ENCODE measurements at places on chromosomes 1 and 21.

DNA sequence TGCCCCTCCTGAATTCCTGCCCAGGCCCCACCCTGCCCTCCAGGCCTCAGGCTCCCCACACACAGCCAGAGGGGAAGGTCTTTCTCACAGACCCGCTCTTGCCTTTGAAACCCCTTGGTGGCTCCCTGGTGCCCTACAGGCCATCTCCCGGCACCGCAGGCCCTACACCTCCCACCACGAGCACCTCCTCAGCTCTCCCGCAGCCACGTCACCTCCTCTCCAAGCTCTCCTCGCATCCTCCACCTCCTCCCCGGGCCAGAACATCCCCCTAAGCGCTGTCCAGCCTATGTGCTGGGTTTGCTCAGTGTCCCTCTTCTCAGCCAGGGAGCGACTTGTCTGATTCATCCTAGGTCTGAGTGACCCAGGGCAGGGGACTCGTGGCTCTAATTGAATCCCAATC, 66.4 kb downstream of the DMRTB1 start:
- no peak for DNase-seq

DNA sequence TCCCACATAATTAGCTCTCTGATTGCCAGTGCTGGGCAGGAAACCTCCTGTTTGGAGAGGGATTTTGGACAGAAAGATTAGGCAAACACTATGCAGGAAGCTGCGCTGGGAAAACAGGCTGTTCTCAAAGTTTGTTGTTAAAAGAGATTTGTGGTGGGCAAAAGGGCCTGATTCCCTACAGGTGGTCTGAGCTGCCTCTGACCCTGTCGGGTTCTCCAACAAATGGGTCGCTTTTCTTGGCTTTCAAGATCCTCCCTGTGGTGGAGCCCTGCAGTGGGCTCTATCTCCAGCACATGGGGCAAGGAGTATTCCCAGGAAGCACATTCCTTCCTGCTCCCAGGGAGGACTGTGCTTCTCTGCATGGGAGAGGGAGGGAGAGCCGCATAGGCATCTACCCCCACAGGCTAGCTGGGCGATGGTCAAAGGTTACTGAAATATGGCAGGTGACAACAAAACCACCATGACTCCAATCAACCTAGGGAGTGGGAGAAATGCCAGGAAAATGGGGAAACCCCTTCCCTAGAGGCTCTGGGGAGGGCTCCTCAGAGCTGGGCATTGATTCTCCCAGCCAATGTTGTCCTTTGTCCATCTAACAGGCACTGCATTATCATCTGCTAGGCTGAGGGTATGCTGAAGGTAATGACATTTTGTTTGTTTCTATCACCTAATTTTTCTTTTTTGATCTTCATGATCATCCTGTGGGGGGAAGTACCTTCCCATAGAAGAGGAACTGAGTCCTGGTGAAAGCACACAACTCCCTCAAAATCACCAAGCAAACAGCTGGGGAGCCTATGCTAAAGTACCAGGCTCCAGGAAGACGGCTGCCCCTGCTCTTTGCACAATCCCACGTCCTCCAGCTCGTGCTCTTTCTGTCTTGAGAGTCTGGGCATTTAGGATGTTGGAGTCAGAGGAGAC, 85.3 kb downstream of the PLXNA2 start:
- DNase-seq = no peak

- DNase-seq = peak; percentile 77
These were observed 8.9 kb upstream of the ZRANB2 start for GRCh38 chr1:71089536-71090270.

- DNase-seq = peak; percentile 73
These were observed 210.0 kb downstream of the PLA2G4A start for GRCh38 chr1:187038784-187039183.

- peak; percentile 25 for DNase-seq
These were observed 552.1 kb downstream of the LMO4 start for GRCh38 chr1:87880764-87881163.

- DNase-seq = no peak
These were observed 47.8 kb downstream of the BRWD1 start for GRCh38 chr21:39265603-39266002.

- DNase-seq = no peak
These were observed 8.2 kb downstream of the SIM2 start for GRCh38 chr21:36706951-36707762.

DNA sequence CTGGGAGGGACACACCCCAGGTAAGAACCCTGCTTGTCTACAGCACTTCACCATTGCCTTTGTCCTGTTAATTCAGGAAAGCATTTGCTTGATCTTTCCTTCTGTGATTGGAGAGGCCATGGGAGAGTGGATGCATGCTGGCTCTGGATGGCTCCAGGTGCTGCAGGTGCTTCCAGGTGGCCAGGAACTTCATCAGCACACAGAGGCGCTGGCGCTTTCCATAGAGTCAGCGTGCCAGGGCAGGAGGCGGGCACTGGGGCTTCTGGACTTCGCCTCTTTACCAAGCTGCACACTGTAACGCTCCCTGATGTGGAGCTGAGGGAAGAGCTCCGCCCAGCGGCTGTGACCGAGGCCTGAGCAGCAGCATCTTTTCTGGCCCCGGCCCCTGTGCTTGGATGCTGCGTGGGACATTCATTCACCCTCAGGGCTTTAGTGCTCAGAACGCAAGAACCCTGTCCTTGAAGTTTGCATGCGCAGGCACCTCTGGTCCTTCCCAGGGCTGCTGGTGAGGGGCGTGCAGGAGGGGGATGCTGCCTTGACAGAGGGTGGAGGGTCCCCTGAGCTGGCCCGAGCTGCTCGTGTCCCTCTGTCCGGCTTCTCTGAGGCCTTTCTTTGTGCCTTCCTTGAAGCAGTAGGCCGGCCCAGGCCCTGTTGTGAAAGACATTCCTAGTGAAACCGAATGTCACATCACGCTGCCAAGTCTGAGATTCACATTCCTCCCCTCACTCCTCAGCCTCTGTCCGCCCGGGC, 1.6 kb upstream of the MX2 start:
- DNase-seq = peak; percentile 12

GRCh38 chr1:47991673-47992072, 5.5 kb downstream of the TRABD2B start:
- DNase-seq = no peak

DNA sequence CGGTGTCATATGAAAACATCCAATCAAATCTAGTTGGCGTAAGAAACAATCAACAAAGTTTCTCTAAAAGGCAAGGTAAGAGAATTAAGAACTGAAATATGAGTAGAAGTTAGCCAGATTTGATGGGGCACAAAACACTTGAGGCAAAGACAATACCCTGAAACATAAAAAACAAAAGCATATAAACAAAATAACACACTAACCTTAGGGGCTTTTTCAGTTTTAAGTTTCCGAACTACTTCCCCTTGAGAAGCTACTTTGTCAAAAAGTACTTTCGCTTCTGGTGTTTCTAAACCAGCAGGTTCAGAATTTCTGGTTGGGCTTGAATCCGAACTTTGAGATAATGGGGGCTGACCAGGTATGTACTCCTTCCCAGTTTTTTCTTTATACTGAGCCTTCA, 57.9 kb downstream of the EPRS1 start:
- no peak for DNase-seq

- DNase-seq = no peak
These were observed 9.7 kb upstream of the KIRREL1 start for GRCh38 chr1:157983787-157984186.

DNA sequence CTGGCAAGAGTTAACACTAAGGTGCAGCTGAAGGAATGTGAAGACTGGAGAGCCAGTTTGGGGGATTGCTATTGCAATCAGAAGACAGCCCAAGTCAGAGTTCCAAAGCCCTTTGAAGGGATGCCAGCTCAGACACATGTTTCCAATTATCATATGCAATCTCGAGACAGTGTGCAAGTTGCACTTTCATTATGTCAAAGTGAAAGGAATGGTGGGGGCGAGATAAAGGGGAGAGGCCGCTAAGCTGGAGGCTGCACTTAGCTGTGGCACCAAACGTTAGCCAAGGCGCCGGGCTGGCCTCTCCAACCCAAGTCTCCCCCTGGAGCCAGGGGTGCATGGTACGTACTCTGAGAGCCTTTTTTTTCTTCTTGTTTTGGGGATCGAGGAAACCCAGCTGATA, 58.0 kb downstream of the NGF start:
- peak; percentile 81 for DNase-seq

GRCh38 chr1:62144238-62144831, 50.3 kb upstream of the L1TD1 start:
- DNase-seq = peak; percentile 55

DNA sequence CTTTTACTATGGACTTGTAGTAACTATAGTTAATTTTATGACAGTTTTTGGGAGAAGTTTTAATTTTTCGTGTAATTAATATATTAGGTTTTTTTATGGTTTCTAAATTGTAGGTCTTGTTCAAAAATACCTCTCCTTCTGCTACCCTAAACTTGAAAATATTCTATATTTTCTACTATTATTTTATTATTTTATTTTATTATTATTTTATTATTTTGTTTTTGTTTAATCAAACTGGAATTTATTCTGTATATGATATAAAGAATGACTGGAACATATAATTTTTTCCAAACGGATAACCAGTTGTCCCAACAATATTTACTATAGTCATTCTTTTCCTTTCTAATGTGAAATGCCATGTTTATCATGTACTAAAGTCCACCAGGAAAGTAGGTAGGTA, 17.1 kb upstream of the AGO4 start:
- no peak for DNase-seq

DNA sequence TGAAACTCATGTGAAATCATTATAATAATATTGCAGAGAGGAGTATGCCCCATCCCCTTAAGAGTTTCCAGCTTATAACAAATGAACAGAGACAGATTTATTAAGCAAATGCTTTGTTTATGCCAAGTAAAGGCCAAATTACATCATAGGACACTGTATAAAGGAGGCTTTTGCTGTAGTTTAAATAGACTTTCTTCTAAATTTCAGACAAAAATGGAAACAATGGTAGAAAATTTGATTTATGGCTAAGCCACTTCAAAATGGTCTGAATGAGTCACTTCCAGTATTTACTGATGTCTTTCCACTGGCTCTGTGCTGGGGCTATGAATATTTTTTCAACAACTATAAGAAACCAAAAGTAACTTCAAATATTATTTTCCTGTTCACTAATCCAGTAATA, 81.1 kb upstream of the ST6GALNAC5 start:
- DNase-seq = peak; percentile 5

- DNase-seq = no peak
These were observed 7.6 kb upstream of the PIK3C2B start for GRCh38 chr1:204502241-204502640.

- peak; percentile 63 for DNase-seq
These were observed 34.7 kb downstream of the PRRX1 start for GRCh38 chr1:170698301-170699275.

DNA sequence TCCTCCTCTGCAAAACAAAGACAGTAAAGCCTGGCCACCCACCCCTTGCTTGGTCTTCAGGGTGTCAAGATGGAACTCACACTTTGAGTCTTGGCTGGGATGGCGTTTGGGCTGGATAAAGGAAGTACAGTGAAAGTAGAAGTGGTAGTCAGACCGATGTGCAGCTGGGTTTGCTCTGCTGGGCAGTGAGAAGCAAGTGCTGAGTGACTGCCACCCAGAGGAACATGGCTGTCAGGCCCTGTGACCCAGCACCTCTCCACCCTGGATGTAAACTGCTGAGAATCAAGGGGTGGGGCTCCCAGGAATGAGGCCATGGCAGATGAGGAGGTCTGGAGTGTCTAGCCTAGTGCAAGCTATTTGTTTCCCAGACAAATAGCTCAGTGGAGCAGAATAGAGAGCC, 51.2 kb downstream of the POFUT2 start:
- no peak for DNase-seq

- no peak for DNase-seq
These were observed 31.7 kb downstream of the GPATCH2 start for GRCh38 chr1:217599154-217599553.

GRCh38 chr1:44775930-44776729, 790 bp downstream of the RPS8 start:
- DNase-seq = peak; percentile 24

DNA sequence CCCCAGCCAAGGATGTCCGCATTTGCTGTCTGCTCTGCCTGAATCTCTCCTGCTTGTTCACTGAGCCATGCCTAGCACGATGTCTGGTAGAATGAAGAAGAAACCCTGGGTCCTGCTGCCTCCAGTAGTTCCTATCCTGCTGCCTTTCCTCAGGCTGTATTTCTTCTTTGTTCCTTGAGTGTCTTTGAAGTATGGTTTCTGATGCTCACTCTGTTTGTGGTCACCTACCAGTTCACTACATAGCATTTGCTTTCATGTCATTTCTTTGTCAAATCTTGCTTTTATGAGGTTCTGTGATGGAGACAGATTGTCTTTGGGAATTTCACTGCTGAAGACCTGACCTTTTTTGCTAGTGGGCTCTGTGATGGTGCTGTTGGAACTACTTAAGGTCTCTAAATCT, 5.9 kb downstream of the UCK2 start:
- DNase-seq = no peak

DNA sequence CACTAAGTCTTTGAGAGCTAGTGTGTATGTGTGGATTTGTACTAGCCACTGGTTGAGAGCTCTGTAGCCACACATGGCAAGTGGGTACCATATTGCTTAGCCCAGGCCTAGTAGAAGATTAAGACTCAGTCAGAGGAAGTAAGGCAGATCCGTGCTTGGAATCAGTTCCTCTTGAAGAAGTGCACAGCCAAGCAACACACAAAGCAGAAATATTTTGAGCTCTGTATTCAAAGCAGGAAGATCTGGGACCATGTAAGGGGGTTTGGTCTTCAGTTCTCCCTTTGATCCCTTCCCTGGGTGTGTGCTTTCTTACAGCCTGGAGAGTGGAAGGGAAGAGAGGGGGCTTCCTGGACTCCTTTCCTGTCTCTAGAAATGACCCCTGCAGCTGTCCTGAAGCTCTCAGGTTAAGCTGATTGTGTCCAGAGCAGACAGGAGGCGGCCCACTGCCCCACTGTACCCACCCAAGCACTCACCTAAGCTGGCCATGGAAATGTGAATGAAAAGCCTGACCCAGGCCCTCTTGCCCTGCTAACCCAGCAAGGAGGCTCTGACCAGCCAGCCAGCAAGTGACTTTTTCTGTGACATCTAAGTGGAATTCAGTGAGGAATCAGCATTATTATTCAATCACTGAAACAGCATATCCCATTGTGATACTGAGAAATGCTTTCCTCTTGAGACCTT, 3.6 kb downstream of the ETS2 start:
- no peak for DNase-seq

All from iris pigment epithelial cell (primary cell).